ENCODE measurements at places on chromosomes 1 and 21.

DNA sequence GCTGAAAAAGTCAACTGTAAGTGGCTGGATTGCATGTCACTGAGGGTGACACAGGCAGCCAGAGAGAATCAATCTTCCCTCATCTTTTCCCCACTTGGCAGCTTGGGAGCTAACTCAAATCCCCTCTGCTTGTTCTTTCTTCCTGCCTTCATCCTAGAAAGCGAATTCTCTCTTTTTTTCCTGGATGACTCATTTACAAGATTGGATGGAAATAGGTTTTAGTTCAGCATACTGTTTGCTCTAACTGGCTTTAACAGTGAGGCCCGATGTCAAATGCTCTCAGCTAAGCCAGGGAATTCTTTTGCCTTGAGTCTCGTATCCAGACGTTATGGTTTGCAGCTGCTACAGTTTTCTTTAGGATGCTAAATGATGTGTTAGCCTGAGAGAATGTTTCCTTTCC is 72.7 kb downstream of the HUNK start:
- no peak for DNase-seq
- no peaks in the 10 kb centered on the region for H3K27me3 ChIP-seq
- H3K27ac ChIP-seq: no peak overlapping the region
- H3K4me3 ChIP-seq: no peak overlapping the region
- H3K36me3 ChIP-seq: no peaks in the 10 kb centered on the region

DNA sequence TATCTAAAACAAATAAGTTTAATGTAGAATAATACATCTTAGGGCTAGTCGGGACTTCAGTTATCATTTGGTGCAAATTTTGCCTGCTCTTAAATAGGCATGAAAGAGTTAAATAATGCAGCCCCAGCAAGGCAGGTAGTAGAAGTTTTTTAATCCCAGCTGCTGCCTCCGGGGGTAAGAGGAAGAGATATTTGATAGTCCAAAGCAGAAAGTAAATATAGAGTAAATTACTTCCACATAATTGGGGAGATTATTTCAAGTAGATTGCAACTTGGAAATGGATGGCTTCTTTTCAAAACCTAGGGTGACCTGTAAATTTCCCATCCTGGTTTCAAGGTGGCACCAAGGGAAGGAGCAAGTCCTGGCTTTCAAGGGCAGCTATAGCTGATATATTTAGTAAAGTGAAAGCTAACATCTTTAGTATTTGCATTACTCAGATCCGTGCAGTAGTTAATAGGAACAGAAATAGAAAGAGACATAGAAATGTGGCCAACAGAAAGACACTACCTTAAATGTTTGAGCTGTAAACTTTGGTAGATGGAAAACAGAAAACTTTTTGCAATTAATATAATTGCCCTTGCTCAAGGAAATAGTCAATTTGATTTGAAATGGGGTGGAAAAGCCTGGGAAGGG is 109.1 kb downstream of the LMO4 start:
- H3K27ac ChIP-seq: no peak overlapping the region
- DNase-seq: no peak
- no peaks in the 10 kb centered on the region for H3K27me3 ChIP-seq
- H3K4me1 ChIP-seq: no peaks in the 10 kb centered on the region
- no peak overlapping the region for H3K4me3 ChIP-seq

DNA sequence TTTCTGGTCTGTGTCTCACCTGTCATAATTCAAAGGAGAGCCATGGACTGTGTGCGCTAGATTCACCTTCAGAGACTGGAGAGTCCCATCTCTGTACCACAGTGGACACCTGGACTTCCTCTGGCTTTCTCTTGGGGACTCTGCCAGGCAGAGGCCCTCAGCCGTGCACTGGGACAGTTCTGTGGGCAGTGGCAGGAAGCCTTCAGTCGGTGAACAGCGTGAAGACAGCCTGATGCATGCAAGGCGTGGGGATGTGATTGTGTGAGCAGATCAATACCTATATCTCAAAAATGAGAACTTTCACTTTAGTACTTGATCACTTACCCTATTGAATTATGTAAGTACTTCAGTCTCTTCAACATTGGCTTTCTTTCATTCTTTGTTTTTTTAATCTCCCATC is 245.3 kb downstream of the DISC1 start:
- no peak overlapping the region for H3K27ac ChIP-seq
- no peaks in the 10 kb centered on the region for H3K27me3 ChIP-seq
- no peak for DNase-seq
- no peaks in the 10 kb centered on the region for H3K36me3 ChIP-seq
- H3K4me1 ChIP-seq: no peaks in the 10 kb centered on the region
- no peak overlapping the region for H3K4me3 ChIP-seq

DNA sequence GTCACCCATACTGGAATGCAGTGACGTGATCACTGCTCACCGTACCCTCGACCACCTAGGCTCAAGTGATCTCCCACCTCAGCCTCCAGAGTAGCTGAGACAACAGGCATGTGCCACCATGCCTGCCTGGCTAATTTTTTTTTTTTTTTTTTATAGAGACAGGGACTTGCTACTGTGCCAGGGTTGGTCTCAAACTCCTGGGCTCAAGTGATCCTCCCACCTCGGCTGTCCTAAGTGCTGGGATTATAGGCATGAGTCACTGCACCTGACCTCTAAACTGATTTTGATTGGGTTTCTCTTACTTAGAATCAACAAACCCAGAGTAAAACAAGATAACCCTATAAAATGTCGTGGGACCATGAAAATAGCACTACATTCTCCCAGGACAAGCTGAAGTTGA is 112.0 kb downstream of the UBE2U start:
- H3K27ac ChIP-seq: no peak overlapping the region
- no peak overlapping the region for H3K4me3 ChIP-seq
- no peaks in the 10 kb centered on the region for H3K36me3 ChIP-seq
- no peaks in the 10 kb centered on the region for H3K27me3 ChIP-seq
- no peaks in the 10 kb centered on the region for H3K4me1 ChIP-seq
- no peak for DNase-seq

DNA sequence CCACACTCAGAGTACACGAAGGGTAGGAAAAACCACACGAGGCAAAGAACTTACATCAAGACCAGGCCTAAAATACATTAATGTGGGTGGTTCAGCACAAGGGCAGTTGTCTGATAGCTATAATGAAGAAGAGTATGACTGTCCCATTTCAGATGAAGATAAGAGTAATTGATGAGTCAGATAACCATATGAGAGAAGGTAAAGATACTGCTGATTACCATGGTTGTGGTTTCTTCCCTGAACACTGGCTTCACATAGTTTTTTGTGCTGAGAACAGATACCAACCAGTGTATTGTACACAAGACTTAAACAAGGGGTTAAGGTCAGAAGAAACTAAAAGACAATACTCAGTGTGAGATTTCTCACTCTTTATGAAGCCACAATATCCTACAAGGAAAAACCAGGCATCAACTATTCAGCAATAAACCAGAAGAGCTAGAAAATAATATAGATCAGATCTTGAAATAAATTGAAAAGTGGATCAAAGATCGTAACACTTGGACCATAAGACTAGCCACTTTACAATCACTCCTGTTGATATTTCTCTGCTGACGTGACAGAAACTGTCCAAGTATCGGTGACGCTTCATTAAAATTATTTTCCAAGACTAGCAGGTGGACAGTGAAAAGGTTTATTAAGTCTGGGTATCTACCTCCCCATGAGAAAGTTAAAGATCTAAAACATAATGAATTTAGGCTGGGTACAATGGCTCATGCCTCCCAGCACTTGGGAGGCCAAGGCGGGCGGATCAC is 28.6 kb downstream of the PUM1 start:
- H3K27ac ChIP-seq: no peak overlapping the region
- DNase-seq: no peak
- no peaks in the 10 kb centered on the region for H3K4me1 ChIP-seq
- H3K4me3 ChIP-seq: no peak overlapping the region
- no peaks in the 10 kb centered on the region for H3K27me3 ChIP-seq

- peak overlapping the region; percentile 94 for H3K4me3 ChIP-seq
- peaks cover 5% of the 10 kb centered on the region for H3K4me1 ChIP-seq
- peak; percentile 10 for DNase-seq
- H3K36me3 ChIP-seq: no peaks in the 10 kb centered on the region
- peak overlapping the region; percentile 99 for H3K27ac ChIP-seq
These were observed 1.4 kb downstream of the PPP2R5A start for GRCh38 chr1:212286556-212287131.

- DNase-seq: no peak
- no peak overlapping the region for H3K4me3 ChIP-seq
- no peaks in the 10 kb centered on the region for H3K4me1 ChIP-seq
- H3K27ac ChIP-seq: no peak overlapping the region
- H3K36me3 ChIP-seq: no peaks in the 10 kb centered on the region
These were observed 120.7 kb downstream of the RPS6KC1 start for GRCh38 chr1:213171711-213172110.

DNA sequence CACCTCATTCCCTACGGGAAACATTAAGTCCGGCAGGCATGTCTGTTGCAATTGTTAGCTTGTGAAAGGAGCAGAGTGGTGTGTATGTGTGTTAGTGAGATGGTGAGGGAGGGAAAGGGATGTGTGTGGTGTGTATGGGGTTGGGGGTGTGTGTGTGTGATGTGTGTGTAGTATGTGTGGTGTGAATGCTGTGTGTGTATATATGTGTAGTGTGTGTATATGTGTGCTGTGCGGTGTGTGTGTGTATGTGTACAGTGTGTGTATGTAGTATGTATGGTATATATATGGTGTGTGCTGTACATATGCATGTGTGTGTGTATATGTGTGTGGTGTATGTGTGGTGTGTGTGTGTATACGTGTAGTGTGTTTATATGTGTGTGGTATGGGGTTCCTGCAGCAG is 20.8 kb upstream of the BLACAT1 start:
- H3K4me1 ChIP-seq: no peaks in the 10 kb centered on the region
- H3K27me3 ChIP-seq: peaks cover 3% of the 10 kb centered on the region
- no peak overlapping the region for H3K27ac ChIP-seq
- no peaks in the 10 kb centered on the region for H3K36me3 ChIP-seq
- no peak for DNase-seq
- H3K4me3 ChIP-seq: no peak overlapping the region

GRCh38 chr1:67898033-67898726 is 64.9 kb upstream of the GNG12 start:
- no peaks in the 10 kb centered on the region for H3K27me3 ChIP-seq
- no peak overlapping the region for H3K27ac ChIP-seq
- H3K4me3 ChIP-seq: no peak overlapping the region
- DNase-seq: no peak
- H3K4me1 ChIP-seq: no peaks in the 10 kb centered on the region
- no peaks in the 10 kb centered on the region for H3K36me3 ChIP-seq

GRCh38 chr1:28518745-28519341 is 13.0 kb downstream of the RCC1 start:
- no peaks in the 10 kb centered on the region for H3K36me3 ChIP-seq
- H3K27me3 ChIP-seq: no peaks in the 10 kb centered on the region
- H3K4me3 ChIP-seq: peak overlapping the region; percentile 65
- H3K27ac ChIP-seq: peak overlapping the region; percentile 72
- no peak for DNase-seq

- H3K27ac ChIP-seq: no peak overlapping the region
- no peak overlapping the region for H3K4me3 ChIP-seq
- H3K4me1 ChIP-seq: no peaks in the 10 kb centered on the region
- H3K36me3 ChIP-seq: no peaks in the 10 kb centered on the region
These were observed 32.5 kb upstream of the SSX2IP start for GRCh38 chr1:84722794-84723193.

DNA sequence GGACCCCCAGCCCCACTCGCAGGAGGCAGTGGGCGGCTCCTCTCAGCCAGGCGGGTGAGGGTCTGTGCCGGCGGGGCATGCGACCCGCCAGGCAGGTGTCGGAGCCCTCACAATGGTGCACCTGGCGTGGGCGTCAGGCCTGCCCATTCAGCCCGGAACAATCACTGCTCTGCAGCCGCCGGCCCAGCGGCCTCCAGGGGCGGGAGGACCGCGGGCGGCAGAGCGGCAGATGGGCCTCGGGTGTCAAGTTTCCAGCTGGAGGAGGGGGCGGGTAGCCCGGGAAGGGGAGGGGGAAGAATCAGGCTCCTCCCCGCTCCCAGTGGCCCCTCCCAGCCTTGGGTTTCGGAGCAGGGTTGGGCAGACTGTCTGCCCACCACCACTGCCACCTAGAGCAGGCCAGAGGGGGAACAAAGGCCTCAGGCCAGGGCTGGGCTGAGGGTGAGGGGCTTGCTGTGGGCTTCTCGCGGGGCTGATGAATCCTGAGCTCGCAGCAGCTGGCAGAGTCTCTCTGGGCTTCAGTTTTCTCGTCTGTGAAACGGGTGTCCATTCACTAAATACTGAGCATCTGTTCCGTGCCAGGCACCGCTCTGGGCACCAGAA is 39.5 kb upstream of the CASZ1 start:
- no peak overlapping the region for H3K4me3 ChIP-seq
- H3K27me3 ChIP-seq: no peaks in the 10 kb centered on the region
- no peak overlapping the region for H3K27ac ChIP-seq
- no peaks in the 10 kb centered on the region for H3K36me3 ChIP-seq
- peaks cover 2% of the 10 kb centered on the region for H3K4me1 ChIP-seq
- peak; percentile 66 for DNase-seq

DNA sequence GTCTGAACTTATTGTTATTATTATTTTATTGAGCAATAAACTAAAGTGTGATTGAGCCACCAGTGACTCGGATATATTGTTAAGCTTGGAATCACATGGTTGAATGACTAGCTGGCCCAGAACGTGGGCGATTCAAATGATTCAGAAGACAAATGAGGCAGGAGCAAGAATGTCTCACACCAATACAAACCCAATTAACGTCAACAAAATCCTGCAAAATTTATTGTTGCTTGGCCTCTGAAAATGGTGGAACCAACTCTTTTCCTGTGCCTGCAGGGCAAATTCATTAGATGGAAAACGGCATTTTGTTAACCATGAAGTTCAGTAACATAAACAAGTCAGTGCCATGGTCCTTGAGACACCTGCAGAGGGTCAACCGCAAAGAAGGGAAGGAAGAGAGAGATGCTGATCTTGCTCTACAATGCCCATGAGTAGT is 482.0 kb downstream of the SETD4 start:
- H3K36me3 ChIP-seq: no peaks in the 10 kb centered on the region
- H3K4me1 ChIP-seq: no peaks in the 10 kb centered on the region
- no peak overlapping the region for H3K27ac ChIP-seq
- H3K27me3 ChIP-seq: no peaks in the 10 kb centered on the region
- DNase-seq: no peak

Measured in prostate gland (tissue), 2 donors.